ENCODE measurements at places on chromosomes 12 and 14.

DNA sequence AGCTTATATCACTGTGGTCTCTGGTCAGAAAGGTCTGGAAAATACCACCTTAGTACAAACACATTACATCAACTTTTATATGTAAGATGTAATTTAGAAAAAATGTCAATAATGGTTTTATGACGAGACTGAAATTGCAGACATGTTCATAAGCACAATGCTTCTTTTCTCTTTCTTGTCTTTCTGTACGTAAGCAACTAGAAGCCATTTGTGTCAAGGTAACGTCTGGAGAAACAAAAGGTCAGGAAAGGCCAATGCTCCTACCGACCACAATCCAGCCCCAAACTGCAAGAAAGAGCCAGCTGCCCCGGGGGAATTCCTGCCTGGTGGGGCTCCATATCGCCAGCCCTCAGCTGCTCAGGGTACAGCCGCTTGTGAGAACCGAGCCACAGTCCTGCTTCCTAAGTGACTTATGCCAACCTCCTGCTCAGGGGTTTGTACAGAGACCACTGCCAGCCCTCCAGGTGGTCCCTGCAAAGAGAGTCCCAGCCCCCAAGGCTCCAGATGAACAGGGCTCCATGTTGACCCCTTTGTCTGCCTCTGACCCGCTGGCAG is 6.3 kb downstream of the ZNF839 start:
- no peak overlapping the region for H3K27ac ChIP-seq
- H3K4me3 ChIP-seq = no peak overlapping the region
- H3K27me3 ChIP-seq = no peaks in the 10 kb centered on the region

GRCh38 chr12:82818271-82819035 is 131.7 kb downstream of the TMTC2 start:
- H3K4me1 ChIP-seq = peaks cover 8% of the 10 kb centered on the region
- no peaks in the 10 kb centered on the region for H3K36me3 ChIP-seq
- no peak overlapping the region for H3K4me3 ChIP-seq
- DNase-seq = no peak

- peak overlapping the region; percentile 17 for H3K4me3 ChIP-seq
- H3K36me3 ChIP-seq = no peaks in the 10 kb centered on the region
- no peak for DNase-seq
- no peak overlapping the region for H3K27ac ChIP-seq
Measured at GRCh38 chr12:116121453-116121871, 156.0 kb downstream of the MED13L start.

GRCh38 chr12:89695100-89695499 is 13.5 kb downstream of the ATP2B1 start:
- no peak overlapping the region for H3K4me3 ChIP-seq
- no peak overlapping the region for H3K27ac ChIP-seq
- H3K4me1 ChIP-seq = no peaks in the 10 kb centered on the region
- no peak for DNase-seq

GRCh38 chr12:78210894-78211302 is 380.2 kb downstream of the NAV3 start:
- H3K4me1 ChIP-seq = peaks cover 12% of the 10 kb centered on the region
- DNase-seq = no peak
- H3K4me3 ChIP-seq = no peak overlapping the region

DNA sequence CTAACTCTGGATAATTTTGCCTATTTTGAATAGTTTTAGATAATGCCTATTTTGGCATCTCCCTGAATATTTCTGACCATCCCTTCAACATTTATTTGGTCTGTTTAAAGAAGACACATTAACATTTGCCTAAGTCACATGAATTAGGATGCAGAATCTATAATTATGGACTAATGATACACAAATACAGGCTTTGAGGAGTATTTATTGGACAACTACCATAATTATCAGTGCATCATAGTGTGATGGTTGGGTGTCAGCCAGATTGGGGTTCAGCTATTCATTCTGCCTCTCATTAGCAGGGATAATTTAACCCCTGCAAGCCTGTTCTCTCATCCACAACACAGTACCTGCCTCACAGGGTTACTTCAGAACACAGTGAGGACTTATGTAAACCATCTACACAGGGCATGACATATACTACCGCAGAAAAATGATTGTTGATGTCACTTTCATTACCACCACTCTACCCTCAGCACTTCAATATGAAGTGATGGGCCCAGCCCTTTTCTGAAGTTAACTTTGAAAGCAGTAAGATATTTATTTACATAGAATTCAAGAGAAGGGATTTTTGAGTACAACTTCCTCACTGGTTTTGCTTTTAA is 14.4 kb downstream of the PRKCH start:
- DNase-seq = no peak
- no peaks in the 10 kb centered on the region for H3K27me3 ChIP-seq
- no peak overlapping the region for H3K4me3 ChIP-seq
- H3K36me3 ChIP-seq = no peaks in the 10 kb centered on the region
- no peaks in the 10 kb centered on the region for H3K4me1 ChIP-seq

DNA sequence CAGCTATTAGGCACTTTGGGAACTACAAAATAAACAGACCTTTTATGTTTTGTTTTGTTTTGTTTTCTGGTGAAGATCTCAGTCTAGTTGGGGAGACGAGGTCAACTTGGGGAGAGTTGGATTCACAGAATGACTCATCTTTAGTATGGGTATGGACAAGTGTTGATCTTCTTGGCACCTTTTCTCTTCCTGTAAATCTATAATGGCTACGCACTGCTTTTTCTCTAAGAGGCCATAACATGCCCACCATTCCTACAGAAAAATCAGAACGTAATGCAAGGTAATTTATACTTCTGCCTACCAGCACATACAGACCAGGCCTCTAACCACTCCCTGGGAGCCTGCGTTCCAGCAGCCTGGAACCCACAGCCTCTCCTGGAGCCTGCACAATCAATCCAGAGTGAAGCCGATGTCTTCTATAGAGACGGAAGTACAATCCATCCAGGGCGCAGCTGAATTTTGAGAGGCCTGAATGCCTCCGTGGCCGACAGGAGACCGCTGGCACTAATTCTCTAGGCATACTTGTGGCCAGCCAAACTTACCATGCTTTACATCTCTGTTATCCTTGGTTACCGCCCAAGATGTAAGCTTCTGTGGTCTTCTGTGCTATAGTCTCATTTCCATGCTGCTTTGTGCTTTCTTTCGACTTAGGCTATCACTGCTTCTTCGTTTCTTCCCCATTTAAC is 717 bp downstream of the PPHLN1 start:
- H3K4me1 ChIP-seq = peaks cover 22% of the 10 kb centered on the region
- H3K27ac ChIP-seq = peak overlapping the region; percentile 94
- no peaks in the 10 kb centered on the region for H3K36me3 ChIP-seq
- H3K27me3 ChIP-seq = no peaks in the 10 kb centered on the region

GRCh38 chr14:36264595-36264994 is 55.8 kb downstream of the MBIP start:
- H3K27ac ChIP-seq = no peak overlapping the region
- peaks cover 26% of the 10 kb centered on the region for H3K4me1 ChIP-seq
- H3K27me3 ChIP-seq = peaks cover 29% of the 10 kb centered on the region
- H3K36me3 ChIP-seq = no peaks in the 10 kb centered on the region
- no peak overlapping the region for H3K4me3 ChIP-seq
- DNase-seq = no peak

DNA sequence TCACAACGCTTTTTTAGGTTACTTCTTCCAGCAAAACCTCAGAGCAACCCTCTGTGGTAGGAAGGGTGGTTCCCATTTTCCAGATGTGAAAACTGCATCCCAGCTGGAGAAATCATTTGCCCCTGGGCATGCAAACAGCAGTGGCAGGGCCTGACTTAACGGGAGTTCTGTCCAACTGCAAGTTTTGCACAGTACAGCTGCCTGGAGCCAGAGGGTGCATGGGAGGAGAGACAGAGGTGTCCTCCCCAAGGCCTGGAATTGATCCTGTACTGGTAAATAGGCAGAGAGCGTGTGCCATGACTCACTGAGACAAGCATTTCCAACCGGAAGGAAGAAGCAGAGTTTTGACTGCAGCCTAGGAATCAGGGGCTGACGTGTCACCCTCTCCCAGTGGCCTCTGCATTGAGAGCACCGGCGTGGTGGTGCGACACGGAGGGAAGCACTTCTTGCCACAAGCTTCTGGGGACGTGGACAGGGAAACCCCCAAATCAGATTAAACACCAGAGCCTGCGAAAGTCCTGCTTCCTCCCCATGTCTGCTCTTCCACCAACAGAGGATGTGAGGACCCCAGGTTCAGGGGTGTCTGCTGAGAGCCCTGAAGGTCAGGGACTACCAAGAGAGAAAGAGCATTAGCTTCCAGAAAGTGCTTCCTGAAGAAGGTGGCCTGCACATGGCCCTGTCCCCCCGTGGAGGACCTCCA is 19.0 kb upstream of the SERPINA4 start:
- H3K27me3 ChIP-seq = no peaks in the 10 kb centered on the region
- no peak overlapping the region for H3K27ac ChIP-seq
- no peak for DNase-seq
- peaks cover 7% of the 10 kb centered on the region for H3K4me1 ChIP-seq
- no peaks in the 10 kb centered on the region for H3K36me3 ChIP-seq

- DNase-seq = peak; percentile 86
- H3K36me3 ChIP-seq = no peaks in the 10 kb centered on the region
- no peaks in the 10 kb centered on the region for H3K27me3 ChIP-seq
- peaks cover 23% of the 10 kb centered on the region for H3K4me1 ChIP-seq
- H3K4me3 ChIP-seq = peak within 1 kb of the TSS; percentile 53
Measured at GRCh38 chr14:78170203-78170602, at the start of gene NRXN3. Gene NRXN3, plus strand, starts transcription at chr14:78170373. Its CDS starts 72,721 bp downstream, at chr14:78243094.

GRCh38 chr12:14367040-14367661 is 1.7 kb downstream of the ATF7IP start:
- H3K4me3 ChIP-seq = peak overlapping the region; percentile 62
- no peaks in the 10 kb centered on the region for H3K27me3 ChIP-seq
- peaks cover 18% of the 10 kb centered on the region for H3K4me1 ChIP-seq
- no peaks in the 10 kb centered on the region for H3K36me3 ChIP-seq
- DNase-seq = no peak

DNA sequence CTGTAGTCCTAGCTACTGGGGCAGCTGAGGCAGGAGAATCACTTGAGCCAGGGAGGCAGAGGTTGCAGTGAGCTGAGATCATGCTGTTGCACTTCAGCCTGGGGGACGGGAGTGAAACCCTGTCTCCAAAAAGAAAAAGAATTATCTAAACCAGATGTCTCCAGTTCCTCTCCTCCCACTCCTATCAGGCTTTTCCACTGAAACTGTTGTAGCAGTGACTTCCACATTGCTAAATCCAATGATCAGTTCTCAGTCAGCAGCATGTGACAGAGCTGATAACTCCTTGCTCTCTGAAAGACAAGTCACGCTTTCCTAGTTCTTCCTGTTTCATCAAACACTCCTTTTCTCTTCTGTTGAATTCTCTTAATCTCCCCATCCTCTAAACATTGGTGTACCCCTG is 8.6 kb downstream of the SLC38A6 start:
- H3K4me3 ChIP-seq = no peak overlapping the region
- no peaks in the 10 kb centered on the region for H3K4me1 ChIP-seq
- H3K36me3 ChIP-seq = no peaks in the 10 kb centered on the region
- DNase-seq = no peak
- no peaks in the 10 kb centered on the region for H3K27me3 ChIP-seq
- H3K27ac ChIP-seq = no peak overlapping the region

DNA sequence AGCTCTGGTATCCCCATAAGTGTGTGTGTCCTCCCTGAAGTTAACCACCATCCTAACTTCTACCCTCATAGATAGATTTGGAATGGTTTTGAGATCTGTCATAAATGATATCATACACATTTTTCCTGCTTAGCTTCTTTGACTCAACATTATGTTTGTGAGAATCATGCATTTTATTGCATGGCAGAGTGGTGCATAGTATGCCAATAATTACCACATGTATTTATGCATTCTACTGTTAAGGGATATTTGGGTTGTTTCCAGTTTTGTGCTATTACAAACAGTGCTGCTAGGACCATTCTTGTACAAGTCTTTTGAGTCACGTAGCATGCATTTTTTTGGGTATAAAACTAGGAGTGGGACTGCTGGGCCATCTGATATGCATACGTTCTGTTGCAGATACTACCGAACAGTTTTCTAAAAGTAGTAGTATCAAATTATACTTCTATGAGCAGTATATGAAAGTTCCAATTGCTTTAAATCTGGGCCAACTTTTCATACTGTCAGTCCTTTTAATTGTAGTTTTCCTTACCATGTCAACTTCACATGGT is 13.4 kb downstream of the GRIP1 start:
- H3K4me3 ChIP-seq = no peak overlapping the region
- DNase-seq = no peak
- no peaks in the 10 kb centered on the region for H3K36me3 ChIP-seq
- no peak overlapping the region for H3K27ac ChIP-seq
- H3K4me1 ChIP-seq = no peaks in the 10 kb centered on the region

- H3K4me3 ChIP-seq = peak overlapping the region; percentile 98
- H3K27ac ChIP-seq = peak overlapping the region; percentile 77
- peaks cover 32% of the 10 kb centered on the region for H3K4me1 ChIP-seq
- no peak for DNase-seq
- H3K36me3 ChIP-seq = no peaks in the 10 kb centered on the region
- no peaks in the 10 kb centered on the region for H3K27me3 ChIP-seq
Measured at GRCh38 chr12:101829639-101830366, 956 bp downstream of the GNPTAB start.

- no peak overlapping the region for H3K4me3 ChIP-seq
- peaks cover 46% of the 10 kb centered on the region for H3K4me1 ChIP-seq
- H3K36me3 ChIP-seq = no peaks in the 10 kb centered on the region
- H3K27ac ChIP-seq = no peak overlapping the region
- H3K27me3 ChIP-seq = no peaks in the 10 kb centered on the region
Measured at GRCh38 chr14:54672688-54673087, 105.8 kb downstream of the SAMD4A start.

DNA sequence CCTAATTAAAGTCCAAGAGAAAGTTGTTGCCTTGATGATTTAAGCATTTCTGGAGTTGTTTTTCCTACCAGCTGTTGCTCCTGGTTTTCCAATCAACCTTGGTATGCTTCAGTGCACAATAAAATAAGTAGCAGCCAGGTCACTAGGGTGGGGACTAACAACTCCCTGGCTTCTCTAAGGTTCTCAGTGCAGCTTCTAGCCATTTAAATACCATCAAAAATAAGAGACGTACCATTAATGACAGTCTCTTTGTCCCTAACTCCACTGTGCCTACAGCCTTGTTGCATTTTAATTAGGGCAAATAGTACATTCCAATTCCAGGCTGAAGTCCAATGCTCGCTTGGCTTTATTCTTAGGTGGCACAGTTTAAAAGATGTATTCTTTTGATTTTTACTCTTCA is 11.8 kb downstream of the STON2 start:
- no peaks in the 10 kb centered on the region for H3K27me3 ChIP-seq
- no peaks in the 10 kb centered on the region for H3K36me3 ChIP-seq
- no peak for DNase-seq

DNA sequence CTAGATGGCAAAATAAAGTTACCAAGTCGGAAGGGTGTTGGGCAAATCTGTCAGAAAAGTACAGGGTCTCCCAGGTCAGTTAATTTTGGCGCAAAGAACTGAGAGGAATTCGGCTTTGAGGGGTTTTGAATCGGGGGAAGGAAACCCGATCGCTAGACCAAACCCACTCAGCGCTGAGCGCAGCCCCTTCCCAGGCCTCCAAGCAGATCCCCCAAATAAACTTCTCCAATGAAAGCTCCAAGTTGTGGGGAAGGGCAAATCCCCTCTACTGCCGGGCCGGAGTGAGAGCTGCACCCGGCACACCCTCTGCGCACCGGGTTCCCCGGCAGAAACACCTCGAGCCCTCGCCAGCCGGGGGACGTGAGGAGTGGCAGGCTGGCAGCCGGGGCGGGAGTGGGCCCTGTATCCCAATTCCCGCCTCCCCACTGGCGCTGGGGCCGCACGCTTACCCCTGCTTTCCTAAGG is 441 bp downstream of the E2F7 start:
- peak overlapping the region; percentile 82 for H3K4me3 ChIP-seq
- H3K4me1 ChIP-seq = peaks cover 13% of the 10 kb centered on the region
- no peaks in the 10 kb centered on the region for H3K27me3 ChIP-seq
- DNase-seq = peak; percentile 60
- H3K36me3 ChIP-seq = peaks cover 3% of the 10 kb centered on the region

All from GM23338 (cell line).